ENCODE measurements at places on chromosomes 4 and X.
A peak's percentile ranks its signal among the peaks of the same experiment; 100 is the strongest.

DNA sequence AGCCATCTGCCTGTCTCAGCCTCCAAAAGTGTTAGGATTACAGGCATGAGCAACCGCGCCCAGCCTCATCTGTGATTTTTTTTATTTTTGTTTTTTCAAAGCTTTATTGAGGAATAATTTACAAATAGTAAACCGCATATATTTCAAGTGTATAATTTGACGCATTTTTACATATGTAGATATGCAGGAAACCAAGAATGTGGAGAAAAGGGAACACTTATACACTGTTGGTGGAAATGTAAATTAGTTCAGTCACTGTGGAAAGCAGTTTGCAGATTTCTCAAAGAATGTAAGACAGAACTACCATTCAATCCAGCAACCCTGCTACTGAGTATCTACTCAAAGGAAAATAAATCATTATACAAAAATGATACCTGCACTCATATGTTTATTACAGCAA is 85.9 kb downstream of the SLC16A2 start:
- no peak overlapping the region for H3K4me3 ChIP-seq
- H3K27me3 ChIP-seq, result no peaks in the 10 kb centered on the region
- H3K36me3 ChIP-seq, result peaks cover 5% of the 10 kb centered on the region
- no peak overlapping the region for H3K27ac ChIP-seq
- DNase-seq, result no peak
- no peaks in the 10 kb centered on the region for H3K4me1 ChIP-seq

DNA sequence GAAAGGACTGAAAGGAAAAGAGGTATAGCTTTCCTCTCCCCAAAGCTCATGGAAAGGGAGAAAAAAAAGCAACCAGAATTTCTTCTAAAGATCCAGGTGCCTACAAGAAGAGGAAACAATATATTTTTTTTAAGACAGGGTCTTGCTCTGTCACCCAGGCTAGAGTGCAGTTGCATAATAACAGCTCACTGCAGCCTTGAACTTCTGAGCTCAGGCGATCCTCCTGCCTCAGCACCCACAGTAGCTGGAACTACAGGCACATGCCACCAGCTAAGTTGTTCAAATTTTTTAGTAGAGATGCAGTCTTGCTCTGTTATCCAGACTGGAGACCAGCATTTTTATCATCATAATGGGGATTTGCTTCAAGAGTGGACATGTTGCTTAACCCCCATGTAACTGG is 30.5 kb upstream of the BBS12 start:
- no peaks in the 10 kb centered on the region for H3K27me3 ChIP-seq
- no peak for DNase-seq
- no peak overlapping the region for H3K27ac ChIP-seq
- no peaks in the 10 kb centered on the region for H3K4me1 ChIP-seq
- H3K36me3 ChIP-seq, result no peaks in the 10 kb centered on the region
- no peak overlapping the region for H3K4me3 ChIP-seq

DNA sequence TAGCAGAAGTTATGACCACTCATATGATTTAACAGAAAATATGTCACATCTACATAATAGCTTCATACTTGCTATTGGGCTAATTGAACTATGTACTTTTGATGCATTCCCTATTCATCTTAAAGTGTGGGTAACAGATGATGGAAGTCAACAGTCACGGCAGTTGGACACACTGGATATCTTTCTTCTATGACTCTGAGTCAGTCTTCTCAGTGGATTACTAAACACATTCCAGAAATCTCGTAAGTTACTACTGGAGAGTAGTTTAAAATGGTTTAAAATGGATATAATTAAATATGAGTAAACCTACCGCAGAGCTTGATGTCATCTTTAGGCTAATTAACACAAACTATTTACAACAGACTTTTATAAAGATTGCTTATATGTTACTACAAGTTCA is 30.1 kb upstream of the CFAP299 start:
- H3K4me3 ChIP-seq, result no peak overlapping the region
- H3K27me3 ChIP-seq, result no peaks in the 10 kb centered on the region
- H3K36me3 ChIP-seq, result no peaks in the 10 kb centered on the region
- H3K4me1 ChIP-seq, result peaks cover 2% of the 10 kb centered on the region
- H3K27ac ChIP-seq, result no peak overlapping the region
- no peak for DNase-seq

DNA sequence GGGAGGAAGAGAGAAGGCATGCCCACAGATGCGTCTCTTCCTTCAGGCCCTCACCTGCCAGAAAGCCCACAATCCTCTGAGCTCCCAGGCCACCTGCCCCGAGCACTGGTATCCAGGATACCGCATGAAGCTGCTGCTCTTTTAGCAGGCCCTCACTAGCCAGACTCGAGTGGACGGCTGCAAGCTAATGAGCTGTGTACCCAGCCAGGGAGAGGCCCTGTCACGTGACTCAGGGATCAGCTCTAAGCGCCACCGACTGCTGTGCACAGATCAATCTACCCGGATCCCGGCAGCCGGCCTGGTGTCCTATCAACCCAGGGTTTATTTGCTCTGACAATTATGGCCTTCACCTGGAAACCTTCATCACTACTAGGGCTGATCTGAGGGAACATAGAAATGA is 39.0 kb downstream of the BCOR start:
- H3K36me3 ChIP-seq, result peaks cover 71% of the 10 kb centered on the region
- H3K27me3 ChIP-seq, result no peaks in the 10 kb centered on the region
- DNase-seq, result no peak
- H3K4me1 ChIP-seq, result peaks cover 2% of the 10 kb centered on the region
- H3K27ac ChIP-seq, result no peak overlapping the region
- H3K4me3 ChIP-seq, result no peak overlapping the region

DNA sequence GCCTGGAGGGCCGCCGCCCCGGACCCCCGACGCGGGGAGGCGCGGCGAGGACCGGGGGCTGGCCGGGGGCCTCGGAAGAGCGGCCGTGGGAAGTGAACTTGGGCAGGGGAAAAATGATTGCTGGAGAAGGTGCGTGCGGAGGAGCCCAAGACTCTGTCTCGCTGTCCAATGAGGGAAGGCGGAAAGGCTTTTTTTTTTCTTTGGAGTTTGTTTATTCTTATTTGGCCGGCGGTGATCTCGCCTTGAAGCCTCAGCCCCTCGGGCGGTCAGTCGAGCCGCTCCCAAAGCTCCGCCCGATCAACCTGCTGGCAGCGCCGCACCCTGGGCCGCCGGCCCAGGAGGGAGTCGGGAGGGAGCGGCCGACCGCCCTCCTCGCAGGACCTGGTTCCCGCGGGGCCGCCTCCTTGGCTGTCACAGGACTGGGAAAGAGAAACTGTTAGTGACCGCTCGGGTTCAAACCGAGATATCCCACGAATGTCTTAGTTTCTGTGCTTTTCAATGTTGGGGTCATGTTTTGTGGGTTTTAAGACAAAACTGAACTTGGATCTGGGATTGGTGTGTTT is 2.5 kb downstream of the CPEB2 start:
- no peaks in the 10 kb centered on the region for H3K36me3 ChIP-seq
- peaks cover under 1% of the 10 kb centered on the region for H3K4me1 ChIP-seq
- H3K27me3 ChIP-seq, result no peaks in the 10 kb centered on the region
- no peak overlapping the region for H3K27ac ChIP-seq
- peak; percentile 64 for DNase-seq

GRCh38 chr4:157808796-157809383 is 363.9 kb downstream of the GASK1B start:
- H3K4me1 ChIP-seq, result no peaks in the 10 kb centered on the region
- no peaks in the 10 kb centered on the region for H3K27me3 ChIP-seq
- no peaks in the 10 kb centered on the region for H3K36me3 ChIP-seq
- no peak for DNase-seq

DNA sequence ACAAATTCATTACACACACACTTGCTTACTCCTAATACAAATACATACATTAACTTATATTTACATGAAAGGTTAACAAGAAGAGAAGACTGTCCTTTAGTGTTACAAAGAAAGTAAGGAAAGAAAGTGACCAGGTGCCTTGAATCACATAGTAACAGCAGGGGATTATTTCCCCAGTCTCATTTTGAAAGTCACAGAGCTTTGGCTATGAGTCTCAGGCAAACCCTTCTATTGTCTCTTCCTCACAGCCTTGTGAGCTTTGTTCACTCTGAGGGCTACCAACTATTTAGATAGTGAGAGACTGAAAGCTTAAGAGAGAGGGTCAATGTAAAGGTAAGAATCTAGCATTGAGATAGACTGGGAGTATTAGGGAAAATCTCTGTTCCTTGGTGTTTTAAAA is 161.6 kb downstream of the NPNT start:
- H3K27ac ChIP-seq, result no peak overlapping the region
- no peak overlapping the region for H3K4me3 ChIP-seq
- peaks cover 5% of the 10 kb centered on the region for H3K4me1 ChIP-seq
- no peaks in the 10 kb centered on the region for H3K27me3 ChIP-seq
- no peaks in the 10 kb centered on the region for H3K36me3 ChIP-seq
- DNase-seq, result no peak

GRCh38 chr4:150561143-150561737 is 20.7 kb upstream of the MAB21L2 start:
- no peak for DNase-seq
- no peaks in the 10 kb centered on the region for H3K4me1 ChIP-seq
- no peak overlapping the region for H3K4me3 ChIP-seq
- H3K36me3 ChIP-seq, result peaks cover 8% of the 10 kb centered on the region

GRCh38 chrX:123504047-123504446 is 228.8 kb downstream of the THOC2 start:
- H3K27ac ChIP-seq, result no peak overlapping the region
- H3K36me3 ChIP-seq, result peaks cover 6% of the 10 kb centered on the region
- no peak overlapping the region for H3K4me3 ChIP-seq

- peaks cover 4% of the 10 kb centered on the region for H3K36me3 ChIP-seq
- no peak overlapping the region for H3K27ac ChIP-seq
- H3K27me3 ChIP-seq, result no peaks in the 10 kb centered on the region
- no peak for DNase-seq
Measured at GRCh38 chrX:152313529-152314302, 137.4 kb downstream of the GABRA3 start.

GRCh38 chr4:38050560-38051350 is 90.6 kb downstream of the PTTG2 start:
- no peak overlapping the region for H3K27ac ChIP-seq
- H3K4me3 ChIP-seq, result no peak overlapping the region
- no peak for DNase-seq
- peaks cover 25% of the 10 kb centered on the region for H3K36me3 ChIP-seq
- no peaks in the 10 kb centered on the region for H3K27me3 ChIP-seq

GRCh38 chrX:150200361-150200760 is 162.8 kb upstream of the MAMLD1 start:
- H3K27ac ChIP-seq, result no peak overlapping the region
- no peak for DNase-seq
- H3K4me1 ChIP-seq, result no peaks in the 10 kb centered on the region

DNA sequence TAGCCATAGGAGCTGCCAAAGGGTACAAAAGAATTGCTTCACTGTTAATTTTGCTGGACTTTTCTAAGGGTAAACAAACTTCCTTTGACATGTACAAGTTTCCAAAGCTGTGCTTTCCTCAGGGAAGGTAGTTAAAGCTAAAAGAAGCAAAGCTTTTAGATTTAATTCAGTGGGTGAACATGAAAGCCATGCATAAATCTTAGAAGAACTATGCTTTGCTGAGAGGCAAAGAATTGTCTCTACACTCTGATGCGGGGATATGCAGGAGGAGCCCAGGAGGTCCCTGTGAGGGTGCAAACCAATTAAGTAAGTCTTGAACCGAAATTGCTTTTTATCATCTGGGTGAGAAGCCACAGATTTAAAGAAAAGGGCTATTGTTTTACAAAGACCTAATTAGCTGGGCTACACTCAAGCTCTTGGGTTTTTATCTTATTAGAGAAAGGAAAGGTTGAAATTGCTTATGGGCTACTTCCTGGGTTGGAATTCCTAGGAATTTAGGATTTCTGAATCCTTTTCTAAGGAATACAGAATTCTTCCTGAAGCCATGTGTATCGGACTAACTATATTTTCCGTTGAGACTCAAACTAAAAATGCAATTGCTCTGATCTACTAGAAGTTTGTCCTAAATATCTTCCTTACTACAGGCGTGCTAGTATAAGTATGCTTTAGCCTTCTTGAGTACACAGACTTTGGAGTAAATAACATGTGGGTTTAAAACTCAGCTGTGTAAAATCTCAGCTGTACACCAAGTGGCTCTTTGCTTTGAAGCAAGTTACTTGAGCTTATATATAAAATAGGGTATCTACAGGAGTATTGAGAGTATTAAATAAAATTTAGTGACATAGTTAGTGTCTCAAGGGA is 188.4 kb upstream of the ANK2 start:
- peaks cover 8% of the 10 kb centered on the region for H3K4me1 ChIP-seq
- H3K27ac ChIP-seq, result peak overlapping the region; percentile 47
- H3K4me3 ChIP-seq, result peak overlapping the region; percentile 36

DNA sequence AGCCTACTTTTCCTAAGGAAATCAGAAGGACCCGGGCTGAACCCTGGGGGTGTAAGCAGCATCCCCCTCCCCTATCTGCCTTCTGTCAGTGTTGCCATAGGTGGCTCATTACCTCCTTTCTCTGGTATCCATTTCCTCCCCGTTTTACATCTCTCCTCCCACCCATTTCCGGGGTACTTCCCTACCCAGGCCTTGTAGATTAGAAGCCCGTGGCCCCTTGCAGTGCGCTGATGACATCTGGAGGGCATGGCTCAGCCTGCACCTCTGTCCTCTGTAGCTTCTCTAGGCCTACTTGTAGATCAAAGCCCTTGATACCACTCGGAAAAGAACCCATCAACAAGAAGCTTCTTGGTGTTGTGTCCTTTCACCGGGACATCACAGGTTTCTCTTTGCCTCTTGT is 71.8 kb downstream of the NBDY start:
- H3K4me1 ChIP-seq, result peaks cover 10% of the 10 kb centered on the region
- DNase-seq, result peak; percentile 53
- no peaks in the 10 kb centered on the region for H3K27me3 ChIP-seq
- peaks cover 34% of the 10 kb centered on the region for H3K36me3 ChIP-seq
- H3K4me3 ChIP-seq, result no peak overlapping the region
- H3K27ac ChIP-seq, result no peak overlapping the region

DNA sequence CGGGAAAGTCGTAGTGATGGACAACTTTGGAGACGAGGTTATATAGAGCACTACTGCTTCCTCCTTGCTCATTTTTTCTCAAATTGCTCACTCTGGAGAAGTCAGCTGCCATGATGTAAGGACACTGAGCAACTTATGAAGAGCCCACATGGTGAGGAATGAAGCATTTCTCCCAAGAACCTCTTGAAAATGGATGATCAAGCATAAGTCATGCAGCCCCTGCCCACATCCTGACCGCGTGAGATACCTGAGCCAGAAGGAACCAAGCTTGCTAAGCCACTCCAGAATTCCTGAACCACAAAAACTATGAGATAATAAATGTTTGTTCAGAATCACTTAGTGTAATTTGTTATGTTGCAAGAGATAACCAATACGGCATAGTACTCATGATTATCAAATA is 42.8 kb downstream of the PDE5A start:
- DNase-seq, result no peak
- no peak overlapping the region for H3K4me3 ChIP-seq
- peaks cover 12% of the 10 kb centered on the region for H3K36me3 ChIP-seq
- H3K27me3 ChIP-seq, result no peaks in the 10 kb centered on the region
- H3K27ac ChIP-seq, result no peak overlapping the region
- H3K4me1 ChIP-seq, result no peaks in the 10 kb centered on the region

- H3K27ac ChIP-seq, result no peak overlapping the region
- 0 out of 2 replicates have a peak, but pooled peaks cover 2% of the 10 kb centered on the region for H3K4me1 ChIP-seq
- H3K27me3 ChIP-seq, result no peaks in the 10 kb centered on the region
- H3K36me3 ChIP-seq, result no peaks in the 10 kb centered on the region
- H3K4me3 ChIP-seq, result no peak overlapping the region
Measured at GRCh38 chr4:181970366-181970765, 272.8 kb upstream of the TENM3 start.

- H3K4me3 ChIP-seq, result no peak overlapping the region
- H3K27ac ChIP-seq, result no peak overlapping the region
- no peaks in the 10 kb centered on the region for H3K27me3 ChIP-seq
- H3K36me3 ChIP-seq, result no peaks in the 10 kb centered on the region
Measured at GRCh38 chr4:158819942-158820786, 51.3 kb downstream of the FNIP2 start.
